Activated CD4-positive, alpha-beta T cell treated with anti-CD3 and anti-CD28 coated beads for 1 hour (primary cell): ENCODE measurements at places on chromosomes 4 and X.

DNA sequence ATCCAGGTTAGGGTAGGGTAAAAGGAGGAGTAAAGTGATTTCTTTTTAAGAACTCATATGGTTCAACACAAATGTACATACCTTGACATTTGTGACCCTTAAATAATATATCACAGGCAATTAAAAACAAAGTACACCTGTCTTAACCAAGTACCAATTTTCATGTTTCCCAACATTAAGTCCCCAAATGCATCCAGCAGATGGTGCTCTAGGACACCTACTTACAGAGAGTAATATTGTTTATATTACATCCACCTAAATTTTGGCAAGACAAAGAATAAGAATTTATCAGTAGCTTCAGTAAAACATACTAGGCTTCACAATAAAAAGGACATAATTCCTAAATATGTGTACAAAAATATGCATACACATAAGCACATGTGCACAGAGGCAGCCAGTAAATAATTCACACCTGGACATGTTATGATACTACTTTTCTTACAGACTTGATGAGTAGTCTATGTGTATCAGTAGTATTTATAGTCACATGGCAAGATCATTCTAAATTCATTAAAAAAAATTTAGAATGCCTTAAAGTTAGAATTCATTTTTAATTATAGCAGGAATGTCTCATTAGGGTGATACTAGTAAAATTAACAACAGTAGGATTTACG, 219.7 kb downstream of the DCLK2 start:
- DNase-seq: no peak

DNA sequence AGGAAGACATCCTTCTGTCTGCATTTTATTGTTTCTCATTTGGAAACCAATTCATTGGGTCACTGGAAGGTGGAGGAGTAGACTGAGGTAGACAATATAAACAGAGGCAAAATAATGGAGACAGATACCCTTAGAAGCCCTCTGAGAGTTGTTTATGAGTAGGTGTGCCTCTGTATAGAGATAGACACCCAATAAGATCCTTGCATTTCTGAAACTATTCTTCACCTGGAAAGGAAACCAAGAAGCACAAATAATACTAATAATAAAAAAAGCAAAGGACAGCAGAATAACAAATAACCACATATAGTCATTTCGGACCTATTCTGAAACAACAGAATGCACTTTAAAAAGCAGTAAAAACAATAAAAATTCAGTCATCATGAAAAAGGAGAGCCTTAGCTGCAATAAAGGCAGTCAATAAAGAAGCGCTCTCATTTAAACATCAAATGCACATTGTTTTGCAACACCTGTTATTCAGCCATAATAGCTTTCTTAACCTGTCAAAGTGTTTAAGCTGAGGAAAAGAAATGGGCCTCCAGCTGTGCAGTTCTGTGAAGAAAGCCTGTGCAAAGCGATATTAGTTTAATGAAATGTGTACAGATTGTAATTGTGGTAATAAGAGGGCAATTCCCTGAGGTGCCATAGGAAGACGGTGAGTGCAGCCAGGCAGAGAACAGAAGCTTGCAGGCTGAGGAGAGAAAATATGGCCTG, 904.2 kb downstream of the STPG2 start:
- DNase-seq: no peak

- no peak for DNase-seq
Measured at GRCh38 chr4:60396341-60397049, 803.6 kb upstream of the ADGRL3 start.

- no peak for DNase-seq
Measured at GRCh38 chrX:54865208-54865607, 55.4 kb upstream of the TRO start.

GRCh38 chr4:16029262-16029661, 54.6 kb downstream of the PROM1 start:
- DNase-seq: no peak

- DNase-seq: no peak
Measured at GRCh38 chr4:116016201-116016600, 902.8 kb upstream of the NDST4 start.

- DNase-seq: no peak
Measured at GRCh38 chrX:3052860-3053259, 11.6 kb downstream of the ARSF start.

GRCh38 chr4:100525686-100526085, 7.9 kb upstream of the EMCN start:
- no peak for DNase-seq
